Brain (organoid and tissue), 16 donors: ENCODE measurements at places on chromosomes 6 and 20.
A peak's percentile ranks its signal among the peaks of the same experiment; 100 is the strongest.

DNA sequence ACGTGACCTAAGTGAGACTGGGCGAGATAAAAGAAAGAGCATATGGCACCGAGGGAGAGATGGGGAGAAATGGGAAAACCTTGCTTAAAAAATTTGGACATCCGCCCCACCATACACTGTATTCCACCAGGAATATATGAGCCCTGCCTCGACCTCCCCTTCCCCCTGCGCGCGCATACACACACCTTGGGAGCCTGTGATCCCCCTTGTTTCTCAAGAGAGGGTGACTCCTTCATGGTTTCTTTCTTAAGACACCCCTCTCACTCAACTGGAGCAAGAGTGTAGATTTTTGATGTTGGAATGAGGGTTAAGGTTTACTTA, 480 bp downstream of the ABCF1 start:
- DNase-seq, result no peak

- peak; percentile 88 for DNase-seq
Measured at GRCh38 chr20:5569021-5569420, 181.2 kb upstream of the SHLD1 start.

DNA sequence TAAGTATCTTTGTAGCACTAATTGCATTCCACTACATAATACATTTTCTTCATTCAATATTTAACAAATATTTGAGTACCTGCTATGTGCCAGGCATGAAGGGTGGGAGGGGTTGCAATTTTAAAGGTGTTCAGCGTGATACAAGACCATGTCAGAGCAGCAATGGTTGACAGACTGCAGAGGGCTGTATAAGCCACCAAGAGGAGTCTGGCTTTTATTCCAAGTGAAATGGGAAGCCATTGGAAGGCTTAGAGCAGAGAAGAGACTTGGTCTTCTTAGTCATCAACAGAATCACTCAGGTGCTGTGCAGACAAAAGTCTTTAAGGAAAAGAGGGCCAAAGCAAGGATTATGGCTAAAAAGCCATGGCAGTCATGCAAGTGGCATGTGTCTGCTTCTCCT, 360.8 kb upstream of the ARID1B start:
- no peak for DNase-seq

DNA sequence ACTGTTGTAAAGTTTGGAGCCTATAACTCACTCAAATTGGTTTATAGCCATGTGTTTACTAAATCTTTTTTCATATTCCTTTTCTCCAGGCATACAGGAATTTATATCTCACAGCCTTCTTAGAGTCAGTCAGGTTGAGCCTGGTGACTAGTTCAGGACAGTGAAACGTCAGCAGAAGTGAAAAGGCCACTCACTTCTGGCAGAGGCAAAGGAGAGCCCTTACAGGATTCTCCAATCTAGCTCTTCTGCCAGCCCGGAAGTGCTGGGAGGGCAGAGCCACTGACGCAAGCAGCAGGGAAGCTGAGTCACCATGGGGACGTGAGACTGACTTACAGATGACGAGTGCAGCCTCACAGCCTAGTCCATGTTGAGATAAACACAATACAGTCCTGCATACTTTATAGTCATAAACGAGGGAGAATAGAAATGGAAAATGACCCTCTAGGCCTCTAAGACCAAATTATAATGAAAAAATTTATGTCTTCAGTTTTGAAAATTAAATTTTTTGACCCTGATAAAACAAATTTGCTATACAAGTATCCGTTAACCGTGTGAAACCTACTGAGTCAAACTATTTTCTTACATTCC, 1.3 kb downstream of the PXT1 start:
- DNase-seq, result peak; percentile 44

DNA sequence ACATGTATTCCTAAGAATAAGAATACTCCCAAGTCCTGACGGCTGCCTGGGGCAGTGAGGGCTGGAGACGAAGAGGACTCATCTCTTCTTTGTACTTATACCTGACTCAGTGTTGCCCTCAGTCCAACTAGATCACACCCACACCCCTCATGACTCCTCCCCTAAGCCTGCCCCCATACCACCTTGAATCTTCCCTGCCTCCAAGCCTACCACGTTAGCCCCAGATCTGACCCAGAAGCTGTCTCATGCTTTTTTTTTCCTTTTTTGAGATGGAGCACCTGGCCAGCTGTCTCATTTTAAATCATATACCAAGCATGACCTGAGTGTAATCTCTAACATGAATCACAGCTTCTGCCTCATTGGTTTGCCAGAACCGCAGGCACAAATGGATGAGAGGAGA, 45.2 kb downstream of the MUC22 start:
- no peak for DNase-seq

- DNase-seq, result no peak
Measured at GRCh38 chr6:44980841-44981240, 347.3 kb upstream of the RUNX2 start.

DNA sequence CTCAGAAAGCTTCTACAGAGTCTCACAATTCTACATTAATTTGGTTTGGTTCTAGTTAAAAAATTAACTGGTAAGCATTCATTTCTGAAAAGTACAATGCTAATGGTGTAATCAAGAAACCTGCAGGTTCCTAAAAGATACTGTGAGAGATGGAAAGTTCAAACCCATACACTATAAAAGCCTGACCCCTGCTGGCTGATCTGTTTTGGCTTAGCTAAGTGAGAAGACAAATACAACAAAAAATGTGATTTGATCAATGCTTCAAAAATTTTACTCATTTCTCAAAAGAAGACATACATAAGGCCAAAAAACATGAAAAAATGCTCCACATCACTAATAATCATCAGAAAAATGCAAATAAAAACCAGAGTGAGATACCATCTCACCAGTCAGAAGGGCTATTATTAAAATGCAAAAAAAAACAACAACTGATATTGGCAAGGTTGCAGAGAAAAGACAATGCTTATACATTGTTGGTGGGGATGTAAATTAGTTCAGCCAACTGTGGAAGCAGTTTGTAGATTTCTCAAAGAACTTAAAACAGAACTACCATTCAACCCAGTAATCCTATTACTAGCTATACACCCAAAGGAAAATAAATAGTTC, 102.8 kb downstream of the MOXD1 start:
- peak; percentile 62 for DNase-seq

- no peak for DNase-seq
Measured at GRCh38 chr6:16995511-16996250, 106.2 kb upstream of the STMND1 start.
